Psoas muscle (tissue), 8 donors: ENCODE measurements at places on chromosomes 2 and 18. TPM values are rescaled to one million over a fixed set of nuclear protein-coding genes. Genes with fewer than 3 reads are reported as not detected.

DNA sequence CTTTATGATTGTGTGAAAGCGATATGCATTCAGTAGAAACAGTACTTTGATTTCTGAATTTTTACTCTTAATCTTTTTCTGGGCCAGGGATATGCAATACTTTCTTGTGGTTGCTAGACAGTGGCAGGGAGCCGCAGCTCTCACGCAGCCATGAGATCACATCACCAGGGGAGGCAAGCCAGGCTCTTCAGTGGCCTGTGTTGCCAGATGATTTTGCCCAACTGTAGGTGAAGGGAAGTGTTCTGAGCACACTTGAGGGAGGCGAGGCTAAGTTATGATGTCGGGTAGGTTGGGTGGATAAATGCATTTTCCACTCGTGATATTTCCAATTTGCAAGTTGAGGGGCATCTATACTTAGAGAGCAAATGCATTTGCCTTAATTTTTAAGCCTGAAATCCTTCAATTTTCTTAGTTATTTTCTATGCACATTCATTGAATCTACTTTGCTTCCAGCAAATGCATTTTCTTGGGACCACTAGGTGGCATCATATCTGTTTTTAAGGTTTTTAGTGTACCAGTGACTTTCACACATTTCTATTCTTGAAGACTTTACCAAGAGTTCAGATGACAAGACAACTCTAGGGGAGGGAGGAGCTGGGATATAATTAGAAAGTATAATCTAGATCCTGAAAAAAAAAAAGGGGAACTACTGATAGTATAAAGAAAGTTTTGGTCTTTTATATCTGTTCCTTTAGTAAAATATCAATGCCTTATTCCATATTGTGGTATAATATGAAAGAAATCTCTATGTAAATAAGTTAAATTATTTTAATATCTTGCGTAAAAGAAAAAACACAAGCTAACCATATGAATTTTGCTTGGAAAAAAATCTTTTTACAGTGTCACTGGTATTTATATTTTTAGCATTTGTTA lies 643.3 kb downstream of the SOCS6 start:
- no peak for DNase-seq

Gene SRD5A2
- total RNA-seq, result 0.10 TPM

- no peak for DNase-seq
These were observed 50.7 kb upstream of the ACAA2 start for GRCh38 chr18:49863769-49864621.

Gene SCLY
- total RNA-seq, result 10.1 TPM

GRCh38 chr2:158670292-158670691 lies 124.8 kb upstream of the DAPL1 start:
- no peak for DNase-seq

- DNase-seq, result no peak
These were observed 27.4 kb downstream of the TFPI start for GRCh38 chr2:187526792-187527191.

DNA sequence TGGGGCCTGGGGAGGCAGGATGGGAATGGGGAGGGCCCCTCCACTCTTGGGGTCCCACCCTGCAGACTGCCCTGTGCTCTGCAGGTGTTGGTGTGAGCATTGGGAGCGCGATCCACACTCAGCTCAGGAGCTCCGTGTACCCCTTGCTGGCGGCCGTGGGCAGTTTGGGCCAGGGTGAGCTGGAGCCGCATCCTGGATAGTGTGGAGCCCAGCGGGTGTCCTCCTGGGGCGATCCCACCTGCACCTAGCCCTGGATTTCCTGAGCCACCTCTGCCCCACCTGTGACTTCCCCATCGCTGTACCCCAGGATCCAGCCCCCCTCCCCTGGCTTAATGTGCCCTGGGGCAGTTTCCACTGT lies 2.6 kb downstream of the PROM2 start:
- no peak for DNase-seq

- no peak for DNase-seq
These were observed 60.6 kb downstream of the PTPN4 start for GRCh38 chr2:119820275-119820674.
